ENCODE measurements at places on chromosomes 1 and 21.
A peak's percentile ranks its signal among the peaks of the same experiment; 100 is the strongest.

GRCh38 chr1:54542120-54542961, 5.7 kb upstream of the ACOT11 start:
- peak; percentile 42 for DNase-seq

- no peak for DNase-seq
These were observed 8.4 kb upstream of the IVNS1ABP start for GRCh38 chr1:185325413-185325812.

DNA sequence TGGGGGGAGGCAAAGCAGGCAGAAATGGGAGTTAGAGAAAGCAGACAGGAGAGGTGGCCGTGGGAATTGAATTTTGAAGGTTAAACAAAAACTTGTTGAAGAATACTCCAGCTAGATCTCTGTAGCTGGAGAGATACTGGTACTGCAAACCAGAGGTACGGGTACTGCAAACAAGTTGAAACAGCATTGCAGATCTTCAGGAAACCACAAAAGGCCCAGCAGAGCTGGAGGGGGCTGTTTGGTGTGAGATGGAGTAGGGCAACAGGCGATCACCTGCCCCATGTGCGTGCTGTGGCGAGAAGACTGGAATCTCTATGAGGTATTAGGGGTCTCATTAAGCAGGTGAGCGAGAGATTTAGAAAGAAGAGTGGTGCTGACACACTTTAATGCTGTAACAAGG, 77.7 kb upstream of the RGS4 start:
- DNase-seq, result no peak

- peak; percentile 5 for DNase-seq
These were observed 81.8 kb upstream of the KCNA3 start for GRCh38 chr1:110756506-110756905.

DNA sequence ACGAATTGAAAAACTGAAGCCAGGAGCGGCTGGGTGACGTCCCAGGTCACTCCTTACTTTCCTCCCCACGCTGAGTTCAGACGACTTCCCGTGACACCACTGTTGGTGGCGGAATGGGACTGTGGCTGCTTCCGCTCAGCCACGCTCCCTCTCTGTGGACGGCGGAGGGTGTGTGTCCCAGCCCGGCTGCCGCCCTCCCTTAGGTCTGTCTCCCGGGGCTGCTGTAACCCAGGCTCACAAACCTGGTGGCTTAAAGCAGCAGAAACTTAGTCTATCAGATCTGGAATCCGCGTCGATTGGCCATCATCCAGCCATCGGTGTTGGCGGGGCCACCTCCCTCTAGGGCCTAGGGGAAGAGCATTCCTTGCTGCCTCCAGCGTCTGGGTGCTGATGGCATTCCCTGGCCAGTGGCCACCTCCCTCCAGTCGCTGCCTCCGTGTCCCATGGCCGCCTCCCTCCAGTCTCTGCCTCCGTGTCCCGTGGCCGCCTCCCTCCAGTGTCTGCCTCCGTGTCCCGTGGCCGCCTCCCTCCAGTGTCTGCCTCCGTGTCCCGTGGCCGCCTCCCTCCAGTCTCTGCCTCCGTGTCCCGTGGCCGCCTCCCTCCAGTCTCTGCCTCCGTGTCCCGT, 17.5 kb downstream of the TRPM2 start:
- no peak for DNase-seq

GRCh38 chr1:1752636-1753606, 25.3 kb downstream of the NADK start:
- no peak for DNase-seq

DNA sequence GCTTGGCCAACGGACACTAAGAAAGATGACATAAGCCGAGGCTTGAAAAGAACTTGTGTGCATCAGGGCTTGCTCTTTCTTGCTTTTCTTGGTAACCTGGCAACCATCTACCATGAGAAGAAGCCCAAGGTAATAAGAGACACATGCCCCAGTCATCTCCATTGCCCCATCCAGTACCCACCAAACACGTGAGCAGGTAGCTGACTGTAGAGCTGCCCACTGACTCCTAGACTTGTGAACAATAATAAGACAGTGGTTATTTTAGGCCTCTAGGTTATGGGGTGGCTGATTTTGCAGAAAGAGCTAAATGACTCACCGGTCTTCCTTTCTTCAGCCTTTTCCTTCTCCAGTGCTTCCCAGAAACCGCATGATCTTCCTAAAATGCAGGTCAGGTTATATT, 105.0 kb upstream of the JUN start:
- no peak for DNase-seq

GRCh38 chr1:45478121-45478814, 12.7 kb downstream of the TESK2 start:
- DNase-seq, result no peak

- no peak for DNase-seq
These were observed 19.5 kb downstream of the ACTN2 start for GRCh38 chr1:236705771-236706170.
